ENCODE measurements at places on chromosomes 3 and 15. TPM values are rescaled to one million over a fixed set of nuclear protein-coding genes. Genes with fewer than 3 reads are reported as not detected.

DNA sequence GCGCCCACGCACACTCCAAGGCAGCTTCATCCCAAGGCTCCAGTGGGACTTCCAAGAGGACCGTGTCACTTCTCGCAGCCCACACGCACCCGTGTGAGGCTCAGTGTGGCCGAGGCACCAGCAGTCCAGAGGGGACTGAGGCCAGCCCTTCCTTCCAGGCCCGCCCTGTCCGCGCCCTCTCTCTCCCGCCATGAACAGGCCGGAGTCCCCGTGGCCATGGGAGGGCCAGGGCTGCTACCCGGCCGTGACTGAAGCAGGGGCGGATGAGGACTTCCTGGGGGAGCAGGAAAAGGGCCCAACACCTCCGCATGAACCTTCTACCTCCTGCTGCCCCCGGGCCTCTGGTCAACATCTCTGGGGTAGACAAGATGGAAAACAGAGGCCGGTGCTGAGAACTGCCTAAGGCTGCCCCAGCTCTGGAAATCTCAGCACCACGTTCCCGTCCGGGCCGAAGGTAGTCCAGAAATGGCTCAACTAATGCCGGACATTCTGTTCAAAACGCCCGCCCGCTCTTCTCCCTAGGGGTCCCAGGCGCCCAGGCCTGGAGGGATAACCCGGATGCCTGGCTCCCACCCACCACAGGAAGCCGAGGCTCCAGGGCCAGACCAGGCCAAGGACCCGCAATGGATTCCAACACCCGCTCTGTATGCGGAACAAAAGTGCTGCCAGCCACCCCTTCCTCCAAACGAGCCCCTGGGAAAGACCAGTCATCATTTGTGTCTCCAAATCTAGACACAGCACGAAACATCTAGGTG lies 32.7 kb downstream of the TNK2 start:
- H3K27ac ChIP-seq, result no peak overlapping the region
- no peak for DNase-seq
- H3K4me3 ChIP-seq, result no peak overlapping the region
- H3K4me1 ChIP-seq, result peaks cover 7% of the 10 kb centered on the region

Gene SLC26A6
- 0.97 TPM for polyA plus RNA-seq

Gene FHIT
- polyA plus RNA-seq, result 7.1 TPM

DNA sequence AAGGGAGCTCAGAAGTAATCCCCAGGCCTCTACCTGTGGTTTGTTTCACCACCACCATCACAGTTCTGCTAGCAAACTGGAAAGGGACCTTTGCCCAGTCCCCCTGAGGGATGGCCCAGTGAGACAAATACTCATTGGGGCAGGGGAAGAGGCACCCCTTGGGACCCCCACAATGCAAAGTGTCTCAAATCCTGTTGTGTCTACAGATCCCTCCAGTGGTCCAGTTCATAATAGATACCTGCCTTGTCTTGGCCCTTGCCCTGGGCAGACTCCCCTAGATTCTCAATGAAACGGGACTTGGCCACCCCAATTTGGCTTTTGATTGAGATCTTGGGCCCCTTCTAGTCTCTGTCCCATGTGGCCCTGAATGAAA lies 43.8 kb upstream of the RAB6B start:
- H3K4me1 ChIP-seq, result peaks cover 7% of the 10 kb centered on the region
- no peak overlapping the region for H3K4me3 ChIP-seq
- H3K27ac ChIP-seq, result no peak overlapping the region
- H3K27me3 ChIP-seq, result no peaks in the 10 kb centered on the region
- H3K36me3 ChIP-seq, result no peaks in the 10 kb centered on the region

Gene MKRN3
- polyA plus RNA-seq, result not detected

- H3K36me3 ChIP-seq, result no peaks in the 10 kb centered on the region
- peaks cover 6% of the 10 kb centered on the region for H3K4me1 ChIP-seq
- peaks cover 5% of the 10 kb centered on the region for H3K27me3 ChIP-seq
These were observed 49.8 kb downstream of the BDH1 start for GRCh38 chr3:197505796-197506548.

Gene FANCD2OS
- not detected for polyA plus RNA-seq

DNA sequence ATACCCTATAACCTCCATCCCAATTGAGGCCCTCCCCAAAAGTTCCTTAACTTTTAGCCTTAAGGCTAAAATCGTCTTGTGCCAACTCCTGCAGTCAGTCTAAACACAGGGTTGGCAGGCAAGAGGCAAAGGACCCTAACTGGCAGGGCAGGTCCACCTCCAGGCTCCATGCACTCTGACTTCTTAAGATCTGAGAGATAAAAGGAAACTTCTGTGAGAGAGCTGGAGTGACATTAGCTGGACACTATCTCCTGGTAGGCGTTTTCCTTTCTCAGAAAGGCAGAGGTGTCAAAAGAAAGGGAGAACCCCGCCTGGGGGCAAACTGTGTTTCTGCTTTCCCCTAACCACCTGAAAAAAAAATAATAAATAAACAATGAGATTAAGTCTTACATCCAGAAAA lies 3.6 kb downstream of the CHSY1 start:
- no peaks in the 10 kb centered on the region for H3K27me3 ChIP-seq
- peak overlapping the region; percentile 64 for H3K27ac ChIP-seq
- no peaks in the 10 kb centered on the region for H3K36me3 ChIP-seq
- peaks cover 81% of the 10 kb centered on the region for H3K4me1 ChIP-seq

GRCh38 chr3:127706312-127706711 lies 33.6 kb downstream of the ABTB1 start:
- DNase-seq, result no peak
- H3K27me3 ChIP-seq, result no peaks in the 10 kb centered on the region
- no peaks in the 10 kb centered on the region for H3K36me3 ChIP-seq

DNA sequence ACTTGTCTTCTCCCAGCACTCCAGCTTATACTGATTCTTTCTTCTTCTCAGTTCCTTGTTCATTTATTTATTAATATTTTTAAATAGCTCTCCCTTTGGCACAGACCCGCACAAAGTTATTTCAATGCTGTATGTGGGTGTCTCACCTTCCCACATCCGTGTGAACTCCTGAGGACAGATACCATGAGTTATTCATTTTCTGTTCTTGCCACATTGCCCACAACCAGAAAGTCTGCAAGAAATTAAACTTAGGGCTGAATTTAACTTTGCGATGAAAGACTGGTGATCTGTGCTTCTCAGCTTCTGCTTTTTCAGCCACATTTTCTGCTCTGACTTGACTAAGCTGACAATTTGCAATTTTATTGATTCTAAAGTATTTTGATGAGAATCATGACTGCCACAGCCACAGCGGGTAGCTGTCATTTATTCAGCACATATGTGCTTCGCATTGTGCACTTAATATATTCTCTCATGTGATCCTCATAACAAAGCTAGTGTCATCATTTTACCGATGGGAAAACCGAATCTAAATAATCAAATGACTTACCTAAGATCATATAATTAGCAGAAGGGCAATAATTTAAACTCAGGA lies 569.8 kb downstream of the EDEM1 start:
- no peak for DNase-seq
- H3K4me3 ChIP-seq, result no peak overlapping the region
- no peaks in the 10 kb centered on the region for H3K4me1 ChIP-seq
- no peaks in the 10 kb centered on the region for H3K27me3 ChIP-seq

DNA sequence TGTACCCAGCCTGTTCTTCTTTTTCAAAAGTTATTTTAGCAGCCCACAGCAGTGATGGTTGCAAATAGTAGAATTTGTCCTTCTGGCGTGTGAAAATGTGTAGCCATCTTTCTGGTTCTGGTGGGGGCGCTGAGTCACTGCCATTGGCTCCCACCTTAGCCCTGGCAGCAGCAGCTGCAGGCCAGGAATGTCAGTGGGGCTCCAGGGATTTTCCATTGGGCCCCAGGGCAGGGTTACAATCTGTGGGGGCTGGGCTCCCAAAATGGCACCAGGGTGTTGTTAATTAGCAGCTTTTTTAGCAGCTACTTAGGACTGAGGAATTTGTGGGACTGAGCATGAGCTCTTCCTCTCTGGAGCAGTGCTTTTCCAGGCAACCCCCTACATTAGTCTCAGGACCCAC lies 38.9 kb downstream of the TOPAZ1 start:
- H3K27ac ChIP-seq, result no peak overlapping the region
- peaks cover 13% of the 10 kb centered on the region for H3K27me3 ChIP-seq
- H3K36me3 ChIP-seq, result no peaks in the 10 kb centered on the region
- H3K4me3 ChIP-seq, result no peak overlapping the region

GRCh38 chr3:32705232-32705631 lies 20.2 kb downstream of the CNOT10 start:
- no peak overlapping the region for H3K4me3 ChIP-seq
- H3K36me3 ChIP-seq, result peaks cover 12% of the 10 kb centered on the region
- H3K27me3 ChIP-seq, result no peaks in the 10 kb centered on the region

Gene SAMMSON
- polyA plus RNA-seq, result not detected

- H3K4me1 ChIP-seq, result peaks cover under 1% of the 10 kb centered on the region
- H3K27me3 ChIP-seq, result peaks cover 36% of the 10 kb centered on the region
- no peaks in the 10 kb centered on the region for H3K36me3 ChIP-seq
These were observed 218.8 kb downstream of the VPS13C start for GRCh38 chr15:61841466-61841865.

DNA sequence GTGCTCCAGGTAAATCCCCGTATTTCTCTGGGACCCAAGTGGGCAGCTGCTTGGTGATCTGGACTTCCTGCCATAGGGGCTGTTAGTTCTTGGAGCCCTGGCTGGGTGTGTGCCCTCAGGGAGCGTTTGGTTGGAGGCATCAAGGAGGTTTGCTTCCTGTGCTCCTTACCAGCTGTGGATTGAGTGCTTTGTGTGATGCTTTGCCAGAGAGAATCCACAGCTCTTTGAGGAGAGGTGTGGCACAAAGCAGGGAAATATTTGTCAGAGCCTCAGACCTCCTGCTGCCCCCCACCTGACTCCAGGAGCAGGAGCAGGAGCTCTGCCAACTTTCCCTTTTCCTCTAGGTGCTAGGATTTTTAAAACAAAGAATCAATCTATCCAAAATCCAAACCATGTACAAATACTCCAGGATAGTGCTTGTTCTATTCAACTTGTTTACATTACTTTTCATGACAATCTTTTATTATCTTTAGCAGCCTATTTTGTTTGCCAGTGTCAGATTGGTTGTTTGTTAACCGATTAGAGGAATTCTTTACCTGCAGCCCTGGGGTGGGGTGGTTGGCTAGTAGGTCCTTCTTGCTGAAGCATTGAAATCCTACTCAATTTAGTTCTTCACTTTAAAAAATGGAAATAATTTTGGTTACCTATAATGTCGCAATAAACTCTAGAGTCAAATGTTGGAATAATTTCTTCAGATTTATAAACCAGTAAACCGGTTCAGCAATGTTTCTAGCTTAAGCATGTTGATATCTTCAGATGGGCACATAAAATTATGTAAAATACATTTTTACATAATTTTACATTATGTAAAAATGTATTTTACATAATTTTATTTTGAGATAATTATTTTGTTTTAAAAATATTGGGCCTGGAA lies 2.5 kb downstream of the CTDSPL start:
- DNase-seq, result no peak
- H3K36me3 ChIP-seq, result no peaks in the 10 kb centered on the region
- no peak overlapping the region for H3K4me3 ChIP-seq
- H3K4me1 ChIP-seq, result peaks cover 14% of the 10 kb centered on the region
- peaks cover 11% of the 10 kb centered on the region for H3K27me3 ChIP-seq

Gene HHATL
- not detected for polyA plus RNA-seq

DNA sequence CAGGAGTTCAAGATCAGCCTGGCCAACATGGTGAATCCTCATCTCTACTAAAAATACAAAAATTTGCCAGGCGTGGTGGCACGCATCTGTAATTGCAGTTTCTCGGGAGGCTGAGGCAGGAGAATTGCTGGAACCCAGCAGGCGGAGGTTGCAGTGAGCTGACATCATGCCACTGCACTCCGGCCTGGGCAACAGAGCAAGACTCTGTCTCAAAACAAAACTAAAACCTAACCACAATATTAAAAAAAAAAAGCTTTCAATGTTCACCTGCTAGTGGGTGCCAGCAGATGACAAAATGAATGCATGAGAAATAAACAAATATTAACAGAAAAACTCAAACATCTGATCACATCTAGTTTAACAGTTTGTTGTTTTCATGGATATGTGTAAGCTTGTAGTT lies 9.0 kb downstream of the SLC24A1 start:
- no peak overlapping the region for H3K4me3 ChIP-seq
- DNase-seq, result no peak

Gene PRSS50
- polyA plus RNA-seq, result not detected

Gene FAM81A
- polyA plus RNA-seq, result 23.1 TPM

- H3K4me1 ChIP-seq, result peaks cover 56% of the 10 kb centered on the region
- H3K4me3 ChIP-seq, result peak overlapping the region; percentile 86
- H3K27me3 ChIP-seq, result no peaks in the 10 kb centered on the region
- peak overlapping the region; percentile 4 for H3K27ac ChIP-seq
- peak; percentile 58 for DNase-seq
- H3K36me3 ChIP-seq, result no peaks in the 10 kb centered on the region
These were observed 8.3 kb downstream of the PSTPIP1 start for GRCh38 chr15:77002954-77003912.

DNA sequence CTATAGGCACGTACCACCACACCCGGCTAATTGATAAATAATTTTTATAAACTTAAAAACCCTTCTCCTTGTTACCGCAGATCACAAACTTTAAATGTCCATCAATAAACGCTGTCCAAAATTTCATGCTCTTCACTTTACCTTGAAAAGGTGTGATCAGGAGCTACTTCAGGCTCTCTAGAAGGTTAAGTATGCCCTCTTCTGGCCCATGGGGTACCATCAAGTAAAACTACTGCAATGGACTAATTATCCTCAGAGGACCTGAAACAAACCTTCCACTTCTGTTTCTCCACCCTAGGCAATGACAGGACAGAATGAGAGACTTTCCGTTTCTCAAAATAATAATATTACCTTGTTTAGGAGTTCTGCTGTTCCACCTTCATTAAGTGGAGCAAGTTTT lies 9.2 kb downstream of the LZTFL1 start:
- no peak overlapping the region for H3K4me3 ChIP-seq
- no peaks in the 10 kb centered on the region for H3K27me3 ChIP-seq
- no peak for DNase-seq
- no peaks in the 10 kb centered on the region for H3K4me1 ChIP-seq
- no peak overlapping the region for H3K27ac ChIP-seq

Gene GOLGA8J
- polyA plus RNA-seq, result not detected

DNA sequence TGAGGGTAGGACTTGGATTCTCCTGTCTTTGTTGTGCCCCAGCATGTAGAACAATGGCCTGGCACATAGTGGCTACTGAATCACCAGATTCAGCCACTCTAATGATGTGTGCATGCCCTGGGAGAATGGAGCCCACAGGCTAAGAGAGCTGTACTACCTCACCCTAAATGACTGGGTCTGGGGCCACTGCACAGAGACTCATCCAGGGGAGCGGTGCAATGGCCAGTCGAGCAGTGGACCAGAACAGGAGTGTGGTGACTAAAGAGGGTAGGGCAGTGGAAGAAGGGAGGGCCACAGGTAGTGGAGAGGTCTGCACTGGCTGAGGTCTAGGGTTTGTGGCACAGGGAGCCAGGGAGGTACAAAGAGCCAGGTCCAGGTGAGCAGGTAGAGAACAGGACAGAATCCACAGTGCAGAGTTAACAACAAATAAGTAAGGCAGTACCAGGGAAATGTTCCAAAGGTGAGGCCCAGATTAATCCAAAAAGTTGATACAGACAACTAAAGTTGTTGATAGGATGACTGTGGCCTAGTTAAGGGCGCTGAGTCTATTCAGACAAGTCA lies 142.7 kb upstream of the ATP11B start:
- no peak overlapping the region for H3K4me3 ChIP-seq
- no peak for DNase-seq
- H3K36me3 ChIP-seq, result no peaks in the 10 kb centered on the region
- H3K27ac ChIP-seq, result no peak overlapping the region

Gene PLA2G4F
- polyA plus RNA-seq, result not detected

Gene CELF6
- polyA plus RNA-seq, result not detected

All from naive B cell (primary cell).